ENCODE measurements at places on chromosomes 16 and 17.

- DNase-seq, result no peak
These were observed 30.8 kb downstream of the USP43 start for GRCh38 chr17:9676084-9676483.

GRCh38 chr17:50728881-50729765, 9.7 kb downstream of the LUC7L3 start:
- DNase-seq, result no peak

- no peak for DNase-seq
These were observed 9.4 kb upstream of the ATP5MC1 start for GRCh38 chr17:48883171-48883570.

DNA sequence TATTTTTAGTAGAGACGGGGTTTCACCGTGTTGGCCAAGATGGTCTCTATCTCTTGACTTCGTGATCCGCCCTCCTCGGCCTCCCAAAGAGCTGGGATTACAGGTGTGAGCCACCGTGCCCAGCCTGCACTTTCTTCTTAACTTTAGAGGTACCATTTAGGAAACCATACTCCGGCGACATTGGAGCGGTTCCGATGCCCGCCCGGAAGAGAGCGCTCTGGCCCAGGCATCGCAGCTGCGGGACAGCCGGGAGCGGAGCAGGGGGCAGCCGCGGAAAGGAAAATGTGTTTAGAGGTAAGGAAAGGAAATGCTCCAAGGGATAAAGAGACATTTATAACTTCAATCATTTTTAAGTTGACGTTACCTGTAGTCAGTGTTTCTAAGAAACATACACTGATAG, 6.0 kb upstream of the HS3ST3B1 start:
- no peak for DNase-seq

DNA sequence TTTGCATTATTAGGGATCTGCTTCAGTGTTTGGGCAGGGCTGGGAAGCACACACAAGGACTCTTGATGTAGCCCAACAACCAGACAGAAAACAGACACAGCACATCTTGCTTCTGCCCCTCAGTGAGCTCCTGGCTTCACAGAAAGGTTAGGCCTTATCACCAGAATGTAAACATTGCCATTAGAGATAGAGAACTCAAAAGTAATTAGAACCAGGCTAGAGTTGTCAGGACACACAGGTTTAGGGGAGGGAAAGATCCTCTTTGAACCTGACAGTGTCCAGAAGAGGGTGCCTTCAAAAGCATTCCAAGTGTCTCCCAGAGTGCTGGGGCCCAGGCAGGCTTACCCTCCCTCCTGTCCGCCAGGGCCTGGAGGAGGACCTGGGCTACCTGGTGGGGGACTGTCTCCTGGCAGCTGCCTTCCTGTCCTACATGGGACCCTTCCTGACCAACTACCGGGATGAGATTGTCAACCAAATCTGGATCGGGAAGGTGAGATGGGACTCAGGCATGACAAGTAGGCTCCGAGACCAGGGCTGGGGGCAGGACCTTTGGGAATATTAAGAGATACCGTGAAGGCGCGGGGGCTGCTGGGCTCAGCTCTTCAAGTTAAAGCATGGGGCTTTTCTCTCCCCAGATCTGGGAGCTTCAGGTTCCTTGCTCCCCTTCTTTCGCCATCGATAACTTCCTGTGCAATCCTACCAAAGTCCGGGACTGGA, 16.9 kb upstream of the KDM6B start:
- no peak for DNase-seq

GRCh38 chr16:23801378-23801777, 34.4 kb upstream of the PRKCB start:
- peak; percentile 49 for DNase-seq

GRCh38 chr17:56815711-56816110, 18.0 kb downstream of the C17orf67 start:
- no peak for DNase-seq

GRCh38 chr17:63531022-63531965, 8.1 kb downstream of the KCNH6 start:
- DNase-seq, result no peak

DNA sequence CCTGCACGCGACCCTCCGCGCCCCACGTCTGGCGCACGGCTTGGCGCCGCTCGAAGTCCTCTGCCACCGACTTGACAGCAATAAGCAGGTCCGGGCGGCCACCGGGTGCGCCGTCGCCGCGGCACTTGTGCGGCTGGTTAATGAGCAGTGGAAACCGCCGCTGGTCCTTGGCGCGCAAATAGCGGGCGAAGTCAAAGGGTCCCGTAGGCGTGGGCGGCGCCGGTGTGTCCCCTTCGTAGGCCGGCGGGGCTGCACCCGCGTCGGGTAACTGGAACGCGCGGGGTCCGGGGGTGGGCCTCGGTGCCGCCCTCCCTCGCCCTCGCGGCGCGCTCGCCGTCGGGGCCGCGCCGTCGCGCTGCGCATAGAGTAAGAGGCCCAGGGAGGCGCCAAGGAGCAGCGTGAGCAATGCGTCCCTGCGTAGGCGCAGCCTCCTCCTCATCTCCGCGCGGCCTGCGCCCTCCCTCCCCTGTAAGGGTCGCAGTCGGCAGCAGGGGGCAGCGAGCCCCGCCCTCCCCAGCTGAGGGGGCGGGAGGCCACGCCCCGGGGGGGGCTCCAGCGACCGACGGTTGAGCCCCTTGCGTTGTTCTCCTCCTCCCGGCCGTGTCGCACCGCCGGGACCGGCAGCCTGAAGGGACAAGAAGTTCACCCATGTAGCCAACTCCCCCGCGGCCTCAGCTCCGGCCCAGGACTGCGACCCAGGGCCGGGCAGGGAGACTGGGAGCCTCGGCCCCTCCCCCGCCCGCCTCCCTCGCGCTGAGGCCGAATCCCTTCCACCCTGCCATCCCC, 558 bp downstream of the B3GNT9 start:
- DNase-seq, result no peak

Data from activated CD4-positive, alpha-beta T cell treated with anti-CD3 and anti-CD28 coated beads, Interleukin-2, amount 50 U/mL, for 24 hours (primary cell).